Activated CD8-positive, alpha-beta memory T cell treated with anti-CD3 and anti-CD28 coated beads for 48 hours (primary cell): ENCODE measurements at places on chromosomes 16 and 17.

DNA sequence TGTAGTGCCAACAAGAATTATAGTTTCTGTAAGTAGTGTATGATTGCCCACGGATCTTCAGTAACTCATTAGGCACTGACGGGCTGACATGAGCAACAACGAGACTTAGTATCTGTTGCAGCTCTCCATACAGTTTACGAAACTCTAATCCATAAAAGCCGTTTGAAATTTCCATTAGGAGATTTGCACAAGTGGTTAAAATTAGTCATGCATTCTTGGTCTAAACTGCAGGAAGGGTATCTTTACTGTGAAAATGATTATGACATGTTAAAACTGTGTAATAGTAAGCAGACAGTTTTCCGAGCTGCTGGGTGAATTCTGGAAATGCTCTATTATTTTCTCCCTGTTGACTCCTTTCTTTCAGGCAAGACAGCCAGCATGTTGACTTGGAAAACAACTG lies 605.0 kb downstream of the WWOX start:
- no peak for DNase-seq

- DNase-seq: no peak
Measured at GRCh38 chr16:79013930-79014660, 586.4 kb downstream of the MAF start.

DNA sequence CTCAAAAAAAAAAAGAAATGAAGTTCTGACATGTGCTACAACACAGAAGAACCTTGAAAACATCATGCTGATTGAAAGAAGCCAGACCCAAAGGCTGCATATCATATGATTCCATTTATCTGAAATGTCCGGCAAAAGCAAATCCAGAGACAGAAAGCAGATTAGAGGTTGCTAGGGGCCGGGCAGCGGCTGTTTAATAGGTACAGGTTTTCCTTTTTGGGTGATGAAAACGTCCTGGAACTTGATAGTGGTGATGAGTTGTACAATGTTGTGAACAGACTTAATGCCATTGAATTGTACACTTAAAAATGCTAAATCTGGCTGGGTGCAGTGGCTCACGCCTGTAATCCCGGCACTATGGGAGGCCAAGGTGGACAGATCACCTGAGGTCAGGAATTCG lies 166.5 kb downstream of the NTN1 start:
- no peak for DNase-seq

DNA sequence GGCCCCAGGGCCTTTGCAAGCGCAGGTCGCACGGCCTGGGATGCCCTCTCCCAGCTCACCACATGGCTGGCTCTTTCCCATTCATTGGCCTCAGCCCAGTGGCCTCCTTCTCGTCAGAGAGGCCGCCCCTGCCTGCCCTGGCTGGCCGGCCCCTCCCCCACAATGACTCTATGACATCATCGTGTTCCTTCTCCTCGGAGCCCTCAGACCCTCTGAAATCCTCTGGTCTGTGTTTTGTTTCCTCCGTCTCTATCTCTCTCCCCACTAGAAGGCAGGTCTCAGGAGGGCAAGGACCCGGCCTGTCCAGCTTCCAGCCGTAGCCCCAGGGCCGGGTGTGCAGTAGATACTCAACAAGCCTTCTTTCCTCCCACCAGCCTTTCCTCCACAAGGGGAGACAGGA lies 164.8 kb upstream of the FOXF1 start:
- DNase-seq: no peak

DNA sequence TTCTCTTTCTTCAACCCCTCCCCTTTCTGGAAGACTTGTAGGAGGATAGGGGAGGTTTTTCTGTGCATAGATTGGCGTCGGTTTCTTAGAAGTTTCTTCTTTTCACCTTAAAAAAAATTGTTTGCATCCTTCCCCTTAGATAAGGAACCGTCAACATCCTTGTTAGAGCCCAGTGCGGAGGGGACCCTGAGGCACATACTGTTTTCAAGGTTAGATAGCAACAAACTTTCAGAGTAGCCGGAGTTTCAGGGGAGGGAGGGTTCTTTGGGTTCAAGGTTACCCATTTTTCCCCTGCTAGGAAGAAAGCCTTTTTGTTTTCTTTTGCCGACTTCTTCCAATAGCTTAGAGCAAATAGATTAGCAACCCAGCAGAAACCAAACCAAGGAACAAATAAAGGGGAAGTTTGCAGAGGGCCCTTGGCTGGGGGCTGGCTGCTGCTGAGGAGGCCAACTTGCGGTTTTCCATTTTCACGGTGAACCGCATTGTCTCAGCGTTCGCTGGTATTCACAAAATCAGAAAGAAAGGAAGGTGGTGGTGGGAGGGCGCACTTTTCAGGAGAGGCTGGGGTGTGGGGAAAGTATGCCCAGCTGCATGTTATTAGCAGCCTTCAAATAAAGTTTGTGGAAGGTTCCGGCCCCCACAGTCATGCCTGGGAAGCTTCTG lies 28.8 kb downstream of the MSI2 start:
- DNase-seq: peak; percentile 40

GRCh38 chr17:78729641-78730040 lies 52.4 kb downstream of the CYTH1 start:
- no peak for DNase-seq

GRCh38 chr16:58464916-58465731 lies 34.8 kb upstream of the NDRG4 start:
- no peak for DNase-seq

DNA sequence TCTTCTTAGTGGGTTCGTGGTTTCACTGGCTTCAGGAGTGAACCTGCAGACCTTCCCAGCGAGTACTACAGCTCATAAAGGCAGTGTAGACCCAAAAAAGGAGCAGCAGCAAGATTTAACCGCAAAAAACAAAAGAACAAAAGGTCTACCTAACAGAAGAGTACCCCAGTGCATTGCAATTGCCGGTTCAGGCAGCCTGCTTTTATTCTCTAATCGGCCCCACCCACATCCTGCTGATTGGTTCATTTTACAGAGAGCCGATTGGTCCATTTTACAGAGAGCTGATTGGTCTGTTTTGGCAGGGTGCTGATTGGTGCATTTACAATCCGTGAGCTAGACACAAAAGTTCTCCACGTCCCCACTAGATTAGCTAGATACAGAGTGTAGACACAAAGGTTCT lies 2.0 kb upstream of the ARRB2 start:
- no peak for DNase-seq

DNA sequence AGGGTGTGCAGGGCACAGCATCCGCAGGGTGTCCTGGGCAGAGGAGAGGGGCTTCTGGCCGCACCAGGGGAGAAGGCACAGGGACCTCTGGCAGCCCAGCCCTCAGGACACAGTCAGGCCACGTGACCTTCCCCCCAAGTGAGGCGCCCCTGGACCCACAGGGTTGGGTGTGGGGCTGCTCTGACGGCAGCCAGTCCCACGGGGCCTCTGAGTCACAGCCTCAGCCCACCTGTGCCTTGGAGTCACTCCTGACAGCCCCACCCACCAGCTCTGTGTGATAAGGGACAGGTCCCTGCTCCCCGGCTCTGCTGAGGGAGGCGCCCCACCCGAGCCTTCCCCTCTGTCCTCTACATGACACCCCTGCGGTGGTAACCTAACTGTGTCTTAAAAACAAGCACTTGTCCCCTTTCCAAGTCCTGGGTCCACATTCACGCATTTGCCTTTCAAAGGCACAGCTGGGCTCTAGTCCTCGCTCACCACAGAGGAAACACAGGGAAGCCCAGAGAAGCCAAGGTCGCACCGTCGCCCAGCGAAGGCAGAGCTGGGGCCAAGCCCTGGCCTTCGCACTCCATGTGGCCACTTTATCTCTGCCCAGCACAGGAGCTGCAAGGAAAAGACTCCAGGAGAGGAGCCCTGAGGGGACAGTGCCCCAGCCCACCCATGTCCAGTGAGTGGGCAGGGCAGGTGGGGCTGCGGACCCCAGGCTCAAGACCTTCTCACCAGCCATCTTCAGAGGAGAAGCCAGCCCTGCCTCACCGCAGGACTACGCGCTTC lies 5.1 kb upstream of the NPTX1 start:
- no peak for DNase-seq

DNA sequence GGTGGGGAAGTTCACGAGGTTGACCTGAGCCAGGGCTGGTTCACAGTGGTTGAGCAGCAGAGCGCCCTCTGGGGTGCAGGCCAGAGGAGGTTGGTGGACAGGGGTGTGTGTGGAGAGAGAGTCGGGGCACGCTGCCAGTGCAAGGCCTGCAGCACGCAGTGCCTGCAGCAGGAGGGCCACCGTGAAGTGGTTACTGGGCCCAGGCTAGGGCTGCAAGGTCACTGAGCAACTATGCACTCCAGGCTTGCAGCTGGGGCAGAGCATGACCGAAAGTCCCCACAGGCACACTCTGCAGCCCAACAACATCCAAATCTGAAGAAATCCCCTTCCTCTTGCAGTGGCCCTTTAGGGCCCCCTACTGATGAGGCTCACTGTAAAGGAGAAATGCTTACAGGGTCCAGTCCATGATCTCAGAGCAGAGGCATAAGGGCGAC lies 89.1 kb upstream of the NOL11 start:
- no peak for DNase-seq

- no peak for DNase-seq
Measured at GRCh38 chr16:81738783-81739496, 40.2 kb upstream of the PLCG2 start.

GRCh38 chr17:39735882-39736281 lies 1.9 kb upstream of the GRB7 start:
- no peak for DNase-seq

GRCh38 chr16:83994703-83995102 lies 26.7 kb downstream of the NECAB2 start:
- DNase-seq: no peak

- no peak for DNase-seq
Measured at GRCh38 chr17:76554131-76554530, 14.3 kb downstream of the PRCD start.

GRCh38 chr16:68873635-68874471 lies 30.5 kb downstream of the TANGO6 start:
- no peak for DNase-seq

DNA sequence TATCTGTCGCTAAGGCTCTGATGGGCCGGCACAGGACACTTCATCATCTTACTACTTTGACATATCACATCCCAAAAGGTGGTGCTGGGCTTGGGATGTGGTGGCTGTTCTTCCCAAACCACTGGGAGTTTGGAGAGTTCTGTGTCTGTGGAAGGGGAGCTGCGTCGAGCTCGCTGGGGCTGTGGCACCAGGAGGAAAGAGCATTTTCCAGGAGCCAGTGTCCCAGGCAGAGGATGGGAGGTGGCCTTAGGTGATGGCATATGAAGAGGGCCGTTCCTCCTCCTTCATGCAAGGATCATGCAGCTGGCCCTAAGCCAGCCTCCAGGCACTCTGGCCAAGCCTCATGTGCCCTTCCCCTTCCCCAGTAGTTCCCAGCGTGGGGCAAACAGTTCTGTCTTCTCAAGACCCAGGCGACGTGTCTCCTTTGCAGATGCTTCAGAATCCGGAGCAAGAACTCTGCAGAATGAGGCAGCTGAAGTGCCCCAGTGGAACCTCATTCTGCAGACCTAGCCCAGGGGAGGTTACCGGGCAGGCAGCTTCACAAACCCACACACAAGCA lies 89.4 kb upstream of the TNRC6C start:
- no peak for DNase-seq

- no peak for DNase-seq
Measured at GRCh38 chr17:7258731-7259554, 3.3 kb downstream of the CLDN7 start.

DNA sequence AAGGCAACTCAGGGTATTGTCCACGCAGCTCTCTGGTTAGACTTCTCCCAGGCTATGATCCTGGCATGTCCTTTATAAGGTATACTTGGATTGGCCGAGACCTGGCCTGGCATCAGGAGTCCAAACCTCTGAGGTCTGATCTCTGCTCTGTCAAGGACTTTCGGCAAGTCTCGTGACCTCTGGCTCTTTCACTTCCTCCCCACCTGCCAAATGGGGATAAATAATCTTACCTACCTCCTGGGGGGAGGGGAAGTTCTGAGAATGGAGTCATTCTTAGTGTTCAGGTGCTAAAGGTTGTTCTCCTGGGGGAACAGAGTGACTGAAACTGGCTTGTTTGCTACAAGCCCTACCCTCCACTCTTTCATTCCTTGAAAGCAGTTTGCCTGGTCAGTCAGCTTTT lies 7.6 kb downstream of the ATXN1L start:
- no peak for DNase-seq

- DNase-seq: no peak
Measured at GRCh38 chr17:53217311-53217710, 605.4 kb upstream of the KIF2B start.

GRCh38 chr16:85046931-85047866 lies 19.6 kb downstream of the KIAA0513 start:
- DNase-seq: no peak

DNA sequence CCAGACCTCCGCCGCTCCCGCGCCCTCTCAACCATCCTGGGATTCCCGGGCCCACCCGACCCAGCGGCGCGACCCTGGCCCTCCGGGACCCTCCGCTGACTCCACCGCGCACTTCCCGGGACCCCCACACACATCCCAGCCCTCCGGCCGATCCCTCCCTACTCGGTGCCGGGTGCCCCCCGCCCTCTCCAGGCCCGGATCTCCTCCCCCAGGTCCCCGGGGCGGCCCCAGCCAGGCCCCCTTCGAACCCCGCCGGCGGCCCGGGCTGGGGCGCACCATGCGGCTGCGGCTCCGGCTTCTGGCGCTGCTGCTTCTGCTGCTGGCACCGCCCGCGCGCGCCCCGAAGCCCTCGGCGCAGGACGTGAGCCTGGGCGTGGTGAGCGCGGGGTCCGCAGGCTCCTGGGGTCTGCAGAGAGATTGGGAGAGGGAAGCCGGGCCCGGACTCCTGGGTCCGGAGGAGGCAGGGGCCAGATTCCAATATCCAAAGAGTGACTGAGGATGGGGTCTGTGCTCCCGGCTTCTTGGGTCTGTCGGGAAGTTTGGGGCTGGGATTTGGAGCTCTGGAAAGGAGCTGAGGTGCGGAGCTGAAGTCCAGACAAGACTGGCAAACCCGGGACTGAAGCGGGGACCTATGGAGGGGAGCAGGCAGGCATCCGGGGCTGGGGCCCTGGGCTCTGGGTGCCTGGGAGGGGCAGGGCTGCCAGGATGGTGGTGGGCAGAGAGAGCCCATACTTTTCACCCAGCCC lies 453 bp downstream of the MMP25 start:
- DNase-seq: no peak

DNA sequence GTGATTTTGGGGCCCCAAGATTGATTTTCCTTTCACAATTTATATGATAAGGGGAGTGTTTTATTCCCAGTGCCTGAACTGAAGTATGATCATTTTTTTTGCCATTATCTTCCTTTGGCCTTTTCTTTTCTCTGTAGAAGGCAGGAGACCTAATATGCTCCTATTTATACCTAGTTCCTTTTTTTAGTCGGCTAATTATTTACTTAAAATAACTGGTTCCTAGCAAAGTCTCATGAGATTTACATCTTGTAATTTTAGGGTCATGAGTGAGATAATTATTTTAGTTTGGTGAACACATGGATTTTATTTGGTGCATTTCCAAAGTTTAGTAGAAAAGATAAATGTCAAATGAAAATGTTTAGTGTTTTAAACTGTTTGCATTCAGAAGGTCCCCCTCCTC lies 24.8 kb downstream of the SEC14L1 start:
- no peak for DNase-seq

GRCh38 chr17:61487161-61487988 lies 35.2 kb downstream of the TBX4 start:
- DNase-seq: no peak

GRCh38 chr17:63491413-63491812 lies 14.6 kb downstream of the ACE start:
- DNase-seq: no peak
